Breast epithelium (tissue), 4 donors: ENCODE measurements at places on chromosomes 16 and 17.
A peak's percentile ranks its signal among the peaks of the same experiment; 100 is the strongest.

DNA sequence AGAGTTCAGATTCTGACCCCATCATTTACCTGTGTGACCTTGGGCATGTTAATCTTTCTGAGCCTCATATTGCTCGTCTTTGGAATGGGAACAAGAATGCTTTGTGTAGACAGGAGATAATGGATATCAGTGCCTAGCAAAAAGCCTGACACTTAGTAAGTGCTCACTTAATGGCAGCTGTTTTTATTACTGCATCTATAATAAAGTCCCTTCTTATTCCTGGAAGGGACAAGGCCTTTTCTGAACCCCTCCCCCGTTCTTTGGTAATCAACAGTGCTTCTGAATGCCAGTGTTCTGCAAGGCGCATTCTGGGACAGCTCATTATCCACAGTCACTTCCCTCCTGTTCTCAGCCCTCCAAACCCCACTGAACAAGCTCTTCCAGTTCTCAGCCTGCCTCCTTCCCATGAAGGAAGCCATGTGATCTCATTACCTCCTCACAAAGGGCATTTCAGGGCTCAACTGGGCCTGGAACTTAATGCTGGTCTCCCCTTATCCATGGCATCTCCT is 25.1 kb upstream of the SUPT4H1 start:
- peak; percentile 73 for DNase-seq

GRCh38 chr17:38883592-38884526 is 14.0 kb downstream of the LASP1 start:
- no peak for DNase-seq

DNA sequence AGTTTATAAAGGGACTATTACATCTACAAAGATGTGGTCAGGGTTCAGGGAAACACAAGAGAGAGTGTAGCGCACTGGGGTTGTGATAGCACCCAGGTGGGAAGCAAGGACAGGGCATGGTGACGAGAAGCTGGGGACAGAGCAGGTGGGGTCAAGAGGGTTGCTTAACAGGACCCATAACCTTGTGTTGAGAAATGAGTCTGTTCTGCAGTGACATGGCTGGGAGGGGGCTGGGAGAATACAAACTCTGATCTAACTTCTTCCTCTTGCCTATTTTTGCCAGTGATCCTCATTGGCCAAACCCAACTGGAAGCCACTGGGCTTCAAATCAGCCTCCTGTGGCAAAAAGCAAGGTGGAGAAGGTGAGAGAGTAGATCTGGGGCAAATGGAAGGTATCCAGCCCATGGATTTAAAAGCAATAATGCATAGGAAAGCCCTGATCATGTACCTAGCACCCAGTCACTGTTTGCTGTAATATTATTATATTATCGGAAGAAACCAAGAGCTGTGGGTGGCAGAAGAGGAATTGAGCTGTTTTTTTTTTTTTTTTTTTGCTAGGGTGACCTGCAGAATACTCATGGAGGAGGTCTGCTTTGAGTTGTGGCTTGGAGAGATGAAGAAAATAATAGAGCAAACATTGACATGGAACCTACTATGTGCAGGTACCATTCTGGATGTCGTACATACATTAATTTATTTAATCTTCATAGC is 76.9 kb upstream of the ZFHX3 start:
- no peak for DNase-seq

GRCh38 chr17:57256708-57257112 is 387 bp downstream of the MSI2 start:
- DNase-seq, result no peak

DNA sequence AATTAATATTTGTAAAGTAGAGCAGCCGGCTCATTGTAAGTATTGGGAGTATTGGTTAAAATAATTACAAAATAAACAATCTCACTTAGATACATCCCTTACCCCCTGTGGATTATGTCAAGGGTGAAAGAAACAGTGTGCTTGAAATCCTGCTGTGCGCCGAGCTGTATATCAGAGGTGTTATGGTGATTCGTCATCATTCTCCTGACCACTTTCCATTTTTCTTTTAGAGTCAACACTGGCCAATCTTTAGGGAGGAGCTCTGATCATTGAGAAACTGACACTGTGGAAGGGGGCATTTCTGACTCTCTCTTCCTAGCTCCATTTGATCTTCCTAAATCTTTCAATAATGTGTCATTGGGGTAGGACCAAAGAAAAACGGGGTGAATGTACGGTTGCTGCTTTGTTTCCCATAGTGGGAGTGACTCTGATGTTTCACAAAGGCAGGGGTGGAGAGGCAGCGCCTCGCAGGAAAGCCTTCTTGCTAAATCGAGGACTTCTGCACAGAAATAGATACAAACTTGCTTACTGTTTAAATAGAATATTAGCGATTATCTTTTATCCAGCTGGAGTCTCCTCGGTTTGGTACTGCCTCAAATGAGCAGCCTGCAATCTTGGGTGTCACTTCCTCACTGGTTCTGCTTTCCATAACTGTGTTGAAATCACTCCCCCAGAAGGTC is 123.4 kb downstream of the PRKCB start:
- no peak for DNase-seq
